Activated CD8-positive, alpha-beta memory T cell treated with anti-CD3 and anti-CD28 coated beads for 4 hours (primary cell): ENCODE measurements at places on chromosomes 12 and 14.

DNA sequence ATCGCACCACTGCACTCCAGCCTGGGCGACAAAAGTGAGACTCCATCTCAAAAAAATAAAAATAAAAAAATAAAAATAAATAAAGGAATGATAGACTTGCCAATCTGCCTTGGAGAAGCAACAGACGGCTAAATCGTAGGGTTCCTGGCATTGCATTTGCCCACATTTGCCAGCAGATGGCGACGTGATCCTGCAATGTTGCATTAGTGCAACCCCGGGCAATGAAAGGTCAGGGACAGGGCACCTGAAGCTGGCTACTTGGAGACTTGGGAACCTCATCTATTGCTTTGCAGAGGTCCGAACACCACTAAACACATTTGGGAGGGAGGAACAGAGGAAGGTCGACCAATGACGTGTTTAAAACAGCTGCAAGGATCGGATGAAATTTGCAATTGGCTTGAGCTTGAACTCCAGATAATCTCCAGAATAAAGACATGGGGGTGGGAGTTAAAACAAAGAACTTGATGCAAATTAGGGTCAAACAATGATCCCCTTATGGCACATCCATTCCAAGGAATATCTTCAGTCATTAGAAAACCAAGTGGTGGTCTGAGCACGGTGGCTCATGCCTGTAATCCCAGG lies 34.6 kb downstream of the SPRING1 start:
- DNase-seq: peak; percentile 36

GRCh38 chr14:97456958-97457357 lies 659.8 kb downstream of the VRK1 start:
- peak; percentile 52 for DNase-seq

- no peak for DNase-seq
These were observed 1024.9 kb downstream of the TMEM121 start for GRCh38 chr14:106551265-106551664.

- no peak for DNase-seq
These were observed 52.3 kb downstream of the PAWR start for GRCh38 chr12:79638490-79638889.

- no peak for DNase-seq
These were observed 1124.0 kb upstream of the TMEM132C start for GRCh38 chr12:127143020-127143419.

GRCh38 chr14:49989966-49990365 lies 97.1 kb downstream of the ARF6 start:
- no peak for DNase-seq

DNA sequence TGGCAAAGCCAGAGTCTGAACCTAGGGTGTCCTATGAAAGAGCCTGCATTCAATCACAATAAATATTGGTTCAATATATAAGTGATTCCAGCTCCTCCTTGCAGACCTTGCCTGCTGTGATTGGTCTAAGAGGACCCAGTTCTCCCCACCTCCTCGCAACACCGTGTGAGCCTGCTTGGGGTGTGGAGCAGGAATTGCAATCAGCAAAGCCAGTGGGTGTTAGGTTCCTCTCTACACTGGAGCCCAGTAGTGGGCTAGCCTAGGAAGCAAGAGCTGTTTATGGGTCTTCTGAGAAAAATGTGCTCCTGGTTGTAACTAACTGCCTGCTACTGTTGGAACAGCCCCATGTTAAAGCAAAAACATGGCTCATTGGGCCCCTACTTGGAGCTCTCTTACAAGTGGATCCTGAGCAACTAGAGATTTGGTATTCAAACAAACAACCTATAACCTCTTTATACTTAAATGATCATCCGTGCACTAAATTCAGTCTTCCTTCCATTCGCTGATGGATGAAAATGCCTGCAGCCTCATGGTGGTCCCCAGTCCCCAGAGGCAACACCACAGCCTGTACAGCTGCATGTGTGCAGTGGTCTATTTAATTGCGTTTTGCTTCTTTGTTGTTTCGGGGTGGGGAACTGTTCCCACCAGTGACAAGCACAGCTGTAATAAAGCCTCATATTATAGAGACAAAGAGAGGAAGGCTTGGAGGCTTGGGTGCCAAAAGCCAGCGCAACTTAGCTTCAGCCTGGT lies 3.7 kb upstream of the SELPLG start:
- no peak for DNase-seq

GRCh38 chr14:96592591-96593386 lies 90.6 kb downstream of the PAPOLA start:
- DNase-seq: no peak

GRCh38 chr12:14612250-14612649 lies 44.6 kb upstream of the PLBD1 start:
- DNase-seq: no peak

DNA sequence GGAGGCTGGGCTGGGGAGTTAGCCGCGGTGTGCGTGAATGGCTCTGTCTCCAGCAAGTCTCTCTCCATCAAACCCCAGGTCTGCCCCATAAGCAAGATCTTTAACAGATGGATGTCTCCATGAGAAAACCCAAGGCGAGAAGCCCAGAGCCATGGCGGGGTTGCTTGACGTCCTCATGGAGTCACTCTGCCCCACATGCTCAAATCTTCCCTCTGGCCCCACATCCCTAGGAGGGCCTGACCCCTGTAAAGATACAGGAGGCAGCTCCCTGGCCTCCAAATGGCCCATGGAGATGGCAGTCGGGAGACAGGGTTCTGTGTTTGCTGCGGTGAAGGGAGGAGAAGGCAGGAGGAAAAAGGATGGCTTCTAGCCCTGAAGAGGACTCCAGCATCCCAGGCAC lies 49.3 kb downstream of the C14orf132 start:
- DNase-seq: no peak

GRCh38 chr12:62629413-62629812 lies 162.8 kb downstream of the MON2 start:
- no peak for DNase-seq

DNA sequence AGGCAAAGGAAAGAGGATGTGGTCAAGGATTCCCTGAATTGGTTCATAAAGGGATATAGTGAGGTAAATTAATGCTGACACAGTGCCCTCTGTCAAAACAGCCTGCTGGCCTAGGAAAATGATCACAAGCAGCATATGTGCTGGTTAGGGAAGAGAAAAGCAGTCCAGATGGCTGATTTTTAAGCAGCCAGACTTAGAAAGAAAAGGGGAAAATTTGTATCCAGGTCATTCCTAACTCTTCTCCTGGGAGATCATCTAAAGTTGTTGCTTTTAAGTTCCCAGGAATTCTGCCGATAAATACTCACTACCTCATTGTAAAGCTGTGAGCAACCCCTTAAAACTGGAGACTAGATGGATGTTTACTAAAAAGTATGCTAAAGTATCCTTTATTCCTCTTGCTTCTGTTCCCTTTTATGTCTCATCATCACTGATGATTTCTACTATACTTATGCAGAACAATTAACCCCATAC lies 46.4 kb upstream of the CNOT2 start:
- DNase-seq: no peak

- no peak for DNase-seq
These were observed 11.0 kb downstream of the ASB2 start for GRCh38 chr14:93965287-93965821.

- DNase-seq: no peak
These were observed 12.5 kb downstream of the NRXN3 start for GRCh38 chr14:78182722-78183121.

DNA sequence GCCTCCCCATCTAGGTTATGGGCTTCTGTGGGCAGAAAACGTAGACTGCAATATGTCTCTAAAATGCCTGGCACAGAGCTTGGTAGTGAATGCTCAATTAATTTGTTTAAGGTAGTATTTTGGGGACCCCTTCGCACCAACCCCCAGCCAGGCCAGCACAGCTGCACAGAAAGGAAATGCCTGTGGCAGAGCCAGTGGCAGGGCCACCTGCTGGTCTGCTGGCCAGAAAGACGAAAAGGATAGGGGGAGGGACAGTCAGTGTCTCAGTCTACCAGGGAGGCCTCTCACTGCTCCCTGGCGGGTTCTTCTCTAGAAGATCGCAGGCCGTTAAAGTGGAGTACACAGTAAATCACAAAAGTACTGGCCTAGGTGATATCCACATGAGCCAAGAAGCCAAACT lies 3.5 kb downstream of the RAB15 start:
- DNase-seq: no peak

GRCh38 chr12:66152732-66153131 lies 17.1 kb downstream of the TMBIM4 start:
- no peak for DNase-seq

DNA sequence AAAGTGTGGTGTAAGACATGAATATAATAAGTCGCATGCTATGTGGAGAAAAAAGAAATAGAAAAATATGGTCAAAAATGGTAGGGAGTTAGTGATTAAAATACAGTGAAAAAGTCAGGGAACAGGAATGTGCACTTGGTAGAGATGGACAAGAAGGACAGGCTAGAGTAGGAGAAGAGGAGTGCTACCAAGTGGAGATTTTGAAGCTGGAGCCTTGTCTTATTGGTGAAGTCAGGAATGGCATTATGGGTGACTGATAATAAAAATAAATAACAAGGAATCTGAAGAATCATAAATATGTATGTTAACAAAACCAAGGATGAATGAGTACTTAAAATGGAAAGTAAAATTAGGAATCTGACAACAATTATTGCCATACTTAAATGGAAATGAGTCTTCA lies 204.8 kb downstream of the PRKD1 start:
- DNase-seq: no peak

DNA sequence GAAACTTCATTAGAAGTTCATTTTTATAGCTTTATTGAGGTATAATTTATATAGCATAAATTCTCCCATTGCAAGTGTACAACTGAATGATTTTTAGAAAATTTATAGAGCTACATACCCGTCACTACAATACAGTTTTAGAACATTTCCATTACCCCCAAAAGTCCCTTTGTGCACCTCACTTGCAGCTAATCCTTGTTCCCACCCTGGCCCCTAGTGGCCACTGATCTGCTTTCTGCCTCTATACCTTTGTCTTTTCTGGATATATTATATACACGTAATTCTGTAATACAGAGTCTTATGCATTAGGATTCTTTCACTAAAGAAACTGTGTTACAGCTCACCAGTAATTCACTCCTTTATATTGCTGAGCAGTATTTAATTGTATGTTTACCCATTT lies 145.1 kb upstream of the DIO2 start:
- no peak for DNase-seq

GRCh38 chr14:33940561-33941011 lies 10.3 kb downstream of the EGLN3 start:
- DNase-seq: no peak

GRCh38 chr12:85872497-85873091 lies 1.5 kb upstream of the NTS start:
- DNase-seq: no peak
